ENCODE measurements at places on chromosomes 6 and 20.
A peak's percentile ranks its signal among the peaks of the same experiment; 100 is the strongest.

- DNase-seq: no peak
These were observed 142.5 kb upstream of the HDDC2 start for GRCh38 chr6:125444006-125444923.

DNA sequence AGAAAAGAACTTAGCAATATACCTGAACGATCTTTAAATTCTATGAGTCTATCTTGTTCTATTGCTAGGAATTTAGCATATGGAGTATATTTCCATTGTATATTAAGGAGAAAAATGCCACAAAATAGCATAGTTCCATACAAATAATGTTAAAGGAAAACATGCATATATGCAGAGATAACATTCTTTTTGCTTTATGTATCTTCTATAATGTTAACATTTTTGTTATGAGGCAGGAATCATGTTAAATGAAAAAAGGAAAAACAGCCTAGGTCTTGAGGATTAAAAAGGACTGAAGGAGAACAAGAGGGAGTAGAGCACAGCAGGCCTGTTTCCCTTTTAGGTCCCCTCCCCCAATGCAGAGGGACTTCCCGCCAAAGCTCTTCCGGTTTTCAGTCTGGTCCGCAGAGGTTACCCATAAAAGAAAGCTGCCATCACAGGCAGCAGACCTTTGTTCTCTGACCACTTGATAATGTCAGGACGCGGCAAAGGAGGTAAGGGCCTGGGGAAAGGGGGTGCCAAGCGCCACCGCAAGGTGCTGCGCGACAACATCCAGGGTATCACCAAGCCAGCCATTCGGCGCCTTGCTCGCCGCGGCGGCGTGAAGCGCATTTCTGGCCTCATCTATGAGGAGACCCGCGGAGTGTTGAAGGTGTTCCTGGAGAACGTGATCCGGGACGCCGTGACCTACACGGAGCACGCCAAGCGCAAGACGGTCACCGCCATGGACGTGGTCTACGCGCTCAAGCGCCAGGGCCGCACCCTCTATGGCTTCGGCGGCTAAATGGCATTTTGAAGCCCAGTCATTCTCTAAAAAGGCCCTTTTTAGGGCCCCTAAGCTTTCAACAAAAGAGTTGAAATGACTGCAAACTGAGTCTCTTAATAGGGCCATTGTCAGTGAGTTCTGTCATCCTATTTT is 108.4 kb upstream of the PRSS16 start:
- DNase-seq: peak; percentile 81

DNA sequence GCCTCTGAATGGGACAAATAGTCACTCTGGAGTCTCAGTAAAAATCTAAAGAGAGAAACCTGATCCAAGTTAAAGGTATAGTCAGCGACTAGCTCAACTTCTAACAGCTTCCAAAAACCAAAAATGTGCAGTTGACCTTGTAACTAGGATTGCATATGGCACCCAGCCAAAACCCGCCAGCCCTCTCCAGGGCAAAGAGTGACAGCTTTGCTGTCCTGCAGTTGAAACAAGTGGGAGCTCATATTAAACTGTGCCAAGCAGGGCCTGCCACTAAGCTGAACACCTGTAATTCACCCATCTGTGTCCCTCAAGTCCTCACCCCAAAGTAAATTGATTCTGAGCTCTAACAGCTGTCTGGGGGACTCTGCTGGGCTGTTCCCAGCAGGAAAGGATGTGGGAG is 695.3 kb downstream of the MAFB start:
- DNase-seq: no peak

GRCh38 chr6:83292900-83293843 is 100.0 kb downstream of the RWDD2A start:
- no peak for DNase-seq

DNA sequence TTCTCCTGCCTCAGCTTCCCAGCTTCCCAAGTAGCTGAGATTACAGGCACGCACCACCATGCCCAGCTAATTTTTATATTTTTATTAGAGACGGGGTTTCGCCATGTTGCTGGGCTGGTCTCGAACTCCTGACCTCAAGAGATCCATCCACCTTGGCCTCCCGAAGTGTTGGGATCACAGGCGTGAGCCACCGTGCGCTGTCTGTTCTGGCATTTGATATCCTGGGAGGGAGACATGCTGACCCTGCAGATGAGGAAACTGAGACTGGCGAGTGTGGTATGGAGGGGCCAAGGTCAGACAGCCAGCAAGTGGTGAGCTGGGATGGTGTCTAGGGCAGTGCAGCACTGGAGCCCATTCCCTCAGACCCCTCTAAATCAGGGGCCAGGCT is 44.6 kb downstream of the SRC start:
- DNase-seq: no peak

DNA sequence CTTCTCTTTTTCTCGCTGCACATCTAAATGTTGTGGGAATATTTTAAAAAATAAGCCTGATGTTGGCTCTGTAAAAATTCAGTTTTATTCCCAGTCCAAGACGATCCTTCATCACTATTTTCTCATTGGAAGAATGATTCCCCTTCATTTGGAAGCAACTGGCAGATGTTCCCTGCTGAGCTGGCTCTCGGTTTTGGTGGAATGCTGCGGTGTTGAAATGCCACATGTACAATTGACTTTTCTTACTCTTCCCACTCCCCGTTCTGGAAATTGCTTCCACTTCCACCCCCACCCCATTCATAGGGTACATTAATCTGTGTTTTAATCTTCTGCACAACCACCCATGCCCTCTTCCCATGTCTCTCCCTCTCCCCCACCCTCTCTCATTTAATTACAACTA is 496.3 kb upstream of the MAP3K7 start:
- DNase-seq: no peak
